Lower leg skin (tissue), 4 donors: ENCODE measurements at places on chromosomes 11 and 22.

DNA sequence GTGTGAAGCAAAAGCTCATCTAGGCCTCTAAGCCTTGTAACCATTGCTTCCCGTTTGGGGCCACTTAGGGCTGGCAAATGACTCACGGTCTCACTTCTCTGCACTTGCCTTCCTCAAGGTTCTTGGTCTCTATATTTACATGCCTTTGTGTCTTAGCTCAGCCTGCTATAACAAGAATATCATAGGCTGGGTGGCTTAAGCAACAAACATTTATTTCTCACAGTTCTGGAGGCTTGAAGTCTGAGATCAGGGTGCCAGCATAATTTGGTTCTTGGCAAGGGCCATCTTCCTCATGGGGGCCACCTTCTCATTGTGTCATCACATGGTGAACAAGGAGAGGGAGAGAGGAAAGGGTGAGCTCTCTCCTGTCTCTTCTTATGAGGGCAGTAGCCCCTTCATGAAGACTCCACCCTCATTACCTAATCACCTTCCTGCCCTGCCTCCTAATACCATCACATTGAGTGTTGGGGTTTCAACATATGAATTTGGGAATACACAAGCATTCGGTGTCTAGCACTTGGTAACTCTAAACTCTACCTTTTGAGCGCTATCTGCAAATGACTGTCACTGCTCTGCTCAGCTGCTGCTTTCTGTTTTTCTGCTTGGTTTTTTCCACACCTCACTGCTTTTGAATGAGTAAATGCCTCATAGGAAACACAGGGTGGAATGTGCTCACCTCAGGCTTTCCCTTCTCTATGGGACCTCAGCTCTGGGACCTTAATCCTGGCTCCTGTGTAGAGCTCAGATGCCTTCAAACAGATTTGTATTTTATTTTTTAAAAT is 16.2 kb upstream of the ME3 start:
- DNase-seq: no peak

GRCh38 chr11:65429068-65429681 is 6.6 kb downstream of the NEAT1 start:
- no peak for DNase-seq

DNA sequence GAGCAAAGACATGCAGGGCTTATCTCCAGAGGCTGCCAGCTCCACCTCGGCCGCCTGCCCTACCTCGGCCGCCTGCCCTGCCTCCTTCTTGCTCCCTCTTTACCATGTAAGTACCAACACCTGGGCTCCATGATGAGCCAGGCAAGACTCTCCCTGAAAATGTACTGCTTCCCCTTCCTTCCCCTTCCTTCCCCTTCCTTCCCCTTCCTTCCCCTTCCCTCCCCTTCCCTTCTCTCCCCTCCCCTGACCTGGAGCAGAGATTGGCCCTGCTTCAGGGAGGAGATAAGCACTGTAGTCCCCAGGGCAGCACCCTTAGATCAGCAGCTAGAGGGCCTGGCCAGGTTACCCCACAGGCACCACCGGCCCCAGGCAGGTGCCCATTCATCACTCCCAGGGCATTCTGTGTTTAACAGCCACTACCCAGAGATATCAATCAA is 25.4 kb upstream of the ADORA2A start:
- no peak for DNase-seq

DNA sequence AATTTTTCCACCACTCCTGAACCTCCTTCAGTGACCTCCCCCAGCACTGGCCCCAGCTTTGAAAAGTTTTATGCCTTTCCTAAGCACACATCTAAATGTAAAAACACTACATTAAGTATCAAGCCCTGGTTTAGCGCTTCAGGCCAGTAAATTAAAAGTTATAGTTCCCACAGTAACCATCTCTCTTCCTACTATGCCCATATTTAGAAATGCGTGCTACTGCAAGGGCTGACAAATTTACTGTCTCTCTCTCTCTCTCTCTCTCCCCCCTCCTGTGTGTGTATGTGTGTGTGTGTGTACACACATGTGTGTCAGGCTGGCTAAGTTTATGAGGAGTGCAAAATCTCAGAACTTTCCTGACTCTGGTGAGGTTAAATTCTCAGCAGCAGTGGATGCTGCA is 231.4 kb downstream of the LARGE1 start:
- no peak for DNase-seq

DNA sequence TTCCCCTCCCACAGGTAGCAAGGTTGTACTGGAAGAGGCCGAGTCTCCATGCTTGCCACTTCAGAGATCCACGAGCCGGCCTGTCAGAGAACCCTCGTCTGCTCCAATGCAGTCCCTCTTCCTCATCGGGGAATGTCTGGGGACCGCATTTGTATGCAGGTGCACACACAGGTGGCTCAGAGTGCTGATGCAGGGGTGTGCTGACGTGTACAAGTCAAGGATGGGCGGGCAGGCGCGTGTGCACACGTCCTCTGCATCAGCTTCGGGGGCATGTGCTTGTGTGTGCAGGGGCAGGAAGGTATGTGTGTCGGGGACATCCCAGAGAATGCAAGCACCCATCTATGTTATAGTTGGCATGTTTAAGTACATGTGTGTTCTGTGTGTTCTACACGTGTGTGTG is 49.4 kb downstream of the ELFN2 start:
- no peak for DNase-seq

DNA sequence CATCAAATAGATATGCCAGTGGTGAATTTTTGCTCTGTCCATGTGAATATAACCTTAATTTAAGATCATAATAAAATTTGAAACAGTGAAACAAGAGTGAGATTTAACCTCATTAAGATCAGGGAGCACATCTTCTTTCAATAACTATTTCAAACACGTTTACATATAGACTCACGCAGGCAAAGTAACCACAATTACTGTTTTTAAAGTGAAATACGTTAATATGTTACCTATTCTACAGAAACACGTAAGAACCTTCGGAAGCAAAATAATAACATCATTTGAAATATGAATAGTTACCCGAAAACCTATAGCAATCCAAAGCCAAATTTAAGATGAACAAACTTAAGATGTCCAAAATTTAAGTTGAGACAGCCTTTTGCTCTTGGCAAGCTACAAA is 136.2 kb upstream of the ZC3H12C start:
- no peak for DNase-seq

DNA sequence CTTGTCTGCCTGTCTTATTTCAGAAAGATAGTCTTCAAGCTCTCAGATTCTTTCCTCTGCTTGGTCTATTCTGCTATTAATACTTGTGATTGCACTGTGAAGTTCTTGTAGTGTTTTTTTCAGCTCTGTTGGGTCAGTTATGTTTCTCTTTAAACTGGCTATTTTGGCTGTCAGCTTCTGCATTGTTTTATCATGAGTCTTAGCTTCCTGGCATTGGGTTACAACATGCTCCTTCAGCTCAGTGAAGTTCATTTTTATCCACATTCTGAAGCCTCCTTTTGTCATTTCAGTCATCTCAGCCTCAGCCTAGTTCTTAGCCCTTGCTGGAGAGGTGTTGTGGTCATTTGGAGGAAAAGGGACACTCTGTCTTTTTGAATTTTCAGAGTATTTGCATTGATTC is 15.5 kb upstream of the DEPDC7 start:
- no peak for DNase-seq

GRCh38 chr22:45526281-45526680 is 23.6 kb downstream of the FBLN1 start:
- no peak for DNase-seq

DNA sequence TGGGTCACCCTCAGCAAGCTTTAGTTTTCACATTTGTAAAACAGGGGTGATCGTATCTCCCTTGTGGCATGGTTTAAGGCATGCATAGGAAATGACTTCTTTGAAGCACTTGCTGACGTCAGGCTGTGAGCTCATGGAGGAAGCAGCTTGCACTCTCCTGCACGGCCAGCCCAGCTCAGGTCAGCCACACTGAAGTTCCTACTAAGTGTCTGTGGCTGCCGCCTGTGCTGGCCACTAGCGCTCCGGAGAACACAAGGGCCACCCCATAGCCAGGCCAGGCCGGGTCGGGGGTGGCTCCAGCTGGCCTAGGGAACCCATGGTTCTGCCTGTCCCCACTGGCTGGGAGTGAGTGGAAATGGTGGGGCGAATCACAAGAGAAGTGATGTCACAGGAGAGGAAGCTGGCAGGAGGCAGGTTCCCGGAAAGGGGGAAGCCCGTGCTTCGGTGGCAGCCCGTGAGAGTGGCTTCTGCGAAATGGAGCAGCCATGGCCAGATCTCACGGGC is 28.2 kb downstream of the KCTD17 start:
- no peak for DNase-seq

DNA sequence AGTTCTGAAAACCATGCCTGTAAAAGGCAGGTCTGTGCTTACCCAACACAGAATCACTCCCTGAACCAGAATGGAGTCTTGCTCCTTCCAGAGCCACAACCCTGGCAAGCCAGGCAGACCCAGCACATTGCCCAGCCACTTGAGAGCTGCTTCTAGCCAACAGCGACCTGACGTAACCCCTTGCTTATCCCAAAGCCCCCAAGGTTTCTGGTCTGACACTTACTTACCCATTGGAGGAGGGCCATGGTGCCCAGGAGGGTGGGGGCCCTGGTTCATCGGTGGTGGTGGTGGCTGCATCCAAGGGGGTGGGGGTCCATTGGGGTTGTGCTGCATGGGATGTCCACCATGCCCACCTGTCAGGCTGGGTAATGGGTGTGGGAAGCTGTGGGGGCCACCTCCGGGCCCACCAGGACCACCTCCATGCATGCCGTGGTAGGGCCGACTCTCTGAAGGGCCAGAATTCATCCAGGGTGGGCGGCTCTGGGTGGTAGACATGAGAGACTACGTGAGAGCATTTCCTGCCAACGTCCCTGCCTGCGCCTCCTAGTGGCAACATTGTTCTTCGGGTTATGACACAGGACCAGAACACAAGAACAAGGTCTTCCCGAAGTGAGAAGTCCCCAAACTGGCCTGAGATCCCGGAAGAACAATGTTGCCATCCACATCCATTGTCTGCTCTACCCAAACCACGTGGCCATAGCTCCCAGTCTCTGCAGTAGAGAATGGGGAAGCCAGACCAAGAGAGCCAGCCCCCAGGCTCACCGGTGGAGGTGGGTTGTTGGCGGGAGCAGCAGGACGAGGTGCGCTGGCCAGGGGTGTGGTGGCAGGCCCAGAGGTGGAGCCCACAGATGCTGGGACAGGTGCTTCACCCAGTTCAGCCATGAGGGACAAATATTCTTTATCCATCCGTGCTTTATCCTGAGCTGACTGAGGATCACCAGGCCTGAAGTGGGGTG is 7.8 kb upstream of the PYGM start:
- DNase-seq: no peak

- no peak for DNase-seq
These were observed 57.6 kb downstream of the LIF start for GRCh38 chr22:30188911-30189310.

DNA sequence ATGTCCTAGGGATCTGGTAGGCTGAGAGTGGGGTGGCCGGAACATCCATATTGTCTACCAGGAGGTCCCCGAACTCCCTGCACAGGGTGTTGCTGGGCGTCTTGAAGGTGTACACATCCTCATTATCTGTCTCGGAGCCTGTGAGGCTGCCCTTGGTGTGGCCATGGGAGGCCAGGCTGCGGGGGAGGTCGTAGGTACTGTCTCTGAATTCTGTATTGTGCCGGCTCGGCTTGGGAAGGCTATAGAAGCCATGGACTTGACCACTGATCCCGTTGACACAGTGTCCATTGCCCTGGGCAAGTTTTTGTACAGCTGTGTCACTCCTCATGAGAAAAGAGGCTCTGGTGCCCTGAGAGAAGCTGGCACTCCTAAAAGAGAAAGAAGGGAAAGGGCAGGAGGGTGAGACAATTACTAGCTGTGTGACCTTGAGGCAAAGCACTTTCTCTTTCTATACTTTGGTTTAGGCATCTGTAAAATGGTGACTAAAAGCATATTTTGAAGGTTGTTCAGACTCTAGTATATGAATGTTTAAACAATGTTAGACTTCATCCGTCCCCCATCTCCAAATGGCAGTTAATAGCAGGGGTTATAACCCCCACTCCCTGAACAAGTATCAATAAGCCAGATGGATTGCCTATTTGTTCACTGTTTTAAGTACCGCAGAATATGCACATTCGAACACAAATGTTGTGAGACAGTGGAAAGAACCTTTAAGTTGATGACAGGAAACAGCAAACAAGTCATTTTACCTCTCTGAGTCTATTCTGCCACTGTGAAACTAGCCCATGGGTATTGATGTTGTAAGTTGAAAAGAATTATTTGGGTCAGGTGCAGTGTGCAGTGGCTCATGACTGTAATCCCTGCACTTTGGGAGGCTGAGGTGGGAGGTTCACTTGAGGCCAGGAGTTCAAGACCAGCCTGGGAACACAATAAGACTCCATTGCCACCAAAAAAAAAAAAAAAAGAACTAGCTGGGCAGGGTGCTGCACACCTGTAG is 38.3 kb downstream of the USP35 start:
- DNase-seq: no peak

- DNase-seq: no peak
These were observed 5.0 kb downstream of the DRD2 start for GRCh38 chr11:113470233-113470632.

DNA sequence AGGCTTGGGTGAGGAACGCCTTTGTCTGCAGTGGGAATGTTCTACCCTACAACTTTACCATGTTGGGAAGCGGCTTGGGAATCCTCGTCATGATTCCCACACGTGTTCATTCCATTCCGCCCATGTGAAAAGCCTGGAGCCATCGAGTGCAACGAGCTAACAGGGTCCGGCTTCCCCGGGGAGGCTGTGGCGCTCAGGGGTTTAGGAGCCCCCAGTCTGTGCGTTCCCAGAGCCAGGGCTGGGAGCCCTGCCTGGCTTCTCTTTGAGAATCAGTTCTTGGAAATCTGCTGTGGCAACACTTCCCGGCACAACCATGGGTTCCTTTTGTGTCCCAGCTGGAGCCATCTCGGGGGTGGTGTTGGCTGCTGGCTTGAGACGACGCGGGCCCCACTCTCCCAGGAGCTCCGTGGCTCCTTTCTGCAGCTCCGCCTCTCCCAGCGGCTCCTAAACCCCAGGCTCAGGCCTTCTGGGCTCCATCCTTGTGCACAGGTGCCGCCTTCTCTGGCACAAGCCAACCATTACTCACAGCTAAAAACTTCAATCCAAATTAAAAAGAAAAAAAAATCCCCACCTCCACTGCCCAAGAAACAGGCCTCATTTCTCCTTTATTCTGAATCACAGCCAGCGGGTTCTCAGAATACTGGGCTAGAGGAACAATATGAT is 18.7 kb upstream of the PPFIA1 start:
- DNase-seq: no peak

- peak; percentile 63 for DNase-seq
These were observed 1.6 kb downstream of the RAC2 start for GRCh38 chr22:37242395-37242918.

- DNase-seq: no peak
These were observed 72.4 kb downstream of the TEAD1 start for GRCh38 chr11:12746593-12747097.

- no peak for DNase-seq
These were observed 38.6 kb downstream of the MUC5B start for GRCh38 chr11:1261241-1262071.

DNA sequence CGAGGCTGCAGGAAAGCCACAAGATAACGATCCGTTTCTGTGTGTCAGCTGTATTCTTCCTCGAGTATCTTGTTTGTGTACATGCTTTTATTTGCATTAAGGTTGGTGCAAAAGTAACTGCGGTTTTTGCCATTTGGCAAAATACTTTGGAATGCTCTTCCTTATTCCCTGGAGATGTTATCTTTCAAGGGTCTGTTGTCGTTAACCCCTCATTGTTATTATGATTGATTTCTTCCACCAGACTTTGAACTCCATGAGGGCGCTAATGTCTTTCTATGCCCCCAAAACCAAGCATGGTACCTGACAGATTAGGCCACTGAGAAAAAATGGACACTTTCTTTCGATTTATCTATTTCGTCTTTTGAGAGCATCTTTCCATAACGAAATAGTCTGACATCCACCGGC is 563 bp upstream of the PSMA1 start:
- DNase-seq: no peak
